ENCODE measurements at places on chromosomes 5 and 9.
A peak's percentile ranks its signal among the peaks of the same experiment; 100 is the strongest.

GRCh38 chr9:94772639-94773303, 46.3 kb downstream of the AOPEP start:
- DNase-seq = peak; percentile 90

DNA sequence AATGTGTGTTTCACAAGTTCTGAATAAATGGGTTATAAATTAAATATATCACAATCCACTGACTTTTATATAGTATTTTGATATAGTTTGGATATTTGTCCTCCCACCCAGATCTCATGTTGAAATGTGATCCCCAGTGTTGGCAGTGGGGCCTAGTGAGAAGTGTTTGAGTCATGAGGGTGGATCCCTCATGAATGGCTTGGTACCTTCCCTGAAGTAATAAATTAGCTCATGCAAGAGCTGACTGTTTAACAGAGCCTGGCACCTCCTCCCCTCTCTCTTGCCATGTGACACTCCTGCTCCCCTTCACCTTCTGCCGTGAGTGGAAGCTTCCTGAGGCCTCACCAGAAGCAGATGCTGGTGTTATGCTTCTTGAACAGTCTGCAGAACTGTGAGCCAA, 127.9 kb upstream of the PALM2AKAP2 start:
- no peak for DNase-seq

GRCh38 chr5:1555808-1556731, 32.3 kb upstream of the LPCAT1 start:
- no peak for DNase-seq

- DNase-seq = no peak
These were observed 20.2 kb downstream of the EXD3 start for GRCh38 chr9:137402746-137403145.

- DNase-seq = no peak
These were observed 178.3 kb downstream of the DEPDC1B start for GRCh38 chr5:60521376-60522291.

- no peak for DNase-seq
These were observed 65.7 kb upstream of the C6 start for GRCh38 chr5:41279040-41279439.

DNA sequence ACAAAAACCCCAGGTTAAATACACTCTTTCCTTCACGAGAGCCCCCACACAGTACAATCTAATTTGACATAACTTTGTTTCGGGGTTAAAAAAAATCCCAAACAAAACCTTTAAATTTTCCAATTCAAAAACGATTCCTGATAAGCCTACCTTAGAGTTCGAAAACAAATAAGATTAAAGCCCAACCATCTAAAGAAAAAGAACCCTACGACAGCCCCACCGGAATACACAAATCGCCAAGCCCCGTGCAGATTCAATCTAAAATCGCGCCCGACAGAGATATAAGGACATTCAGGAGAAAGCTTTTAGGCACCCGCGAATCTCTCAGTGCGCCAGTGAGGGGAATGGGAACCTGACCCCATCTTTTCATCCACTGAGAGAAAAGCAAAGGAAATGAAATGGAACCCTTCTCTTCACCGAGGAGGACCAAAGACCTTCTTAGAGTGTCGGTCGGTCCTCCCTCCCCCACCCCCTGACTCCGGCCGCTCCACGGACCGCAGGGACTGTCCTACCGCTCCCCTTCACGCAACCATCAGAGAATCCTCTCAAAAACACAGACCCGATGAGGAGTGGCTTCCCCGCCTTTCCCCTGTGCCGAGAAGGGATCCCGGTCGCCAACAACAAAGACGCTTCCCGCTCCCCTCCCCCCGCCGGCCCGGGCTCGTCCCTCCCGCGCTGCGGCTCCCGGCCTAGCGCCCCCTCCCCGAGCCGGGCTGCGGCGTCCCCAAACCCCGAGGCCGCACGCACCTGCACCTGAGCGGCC, 925 bp downstream of the ABHD17B start:
- DNase-seq = peak; percentile 49

- DNase-seq = peak; percentile 63
These were observed 520 bp downstream of the PCDH12 start for GRCh38 chr5:141957367-141957996.

DNA sequence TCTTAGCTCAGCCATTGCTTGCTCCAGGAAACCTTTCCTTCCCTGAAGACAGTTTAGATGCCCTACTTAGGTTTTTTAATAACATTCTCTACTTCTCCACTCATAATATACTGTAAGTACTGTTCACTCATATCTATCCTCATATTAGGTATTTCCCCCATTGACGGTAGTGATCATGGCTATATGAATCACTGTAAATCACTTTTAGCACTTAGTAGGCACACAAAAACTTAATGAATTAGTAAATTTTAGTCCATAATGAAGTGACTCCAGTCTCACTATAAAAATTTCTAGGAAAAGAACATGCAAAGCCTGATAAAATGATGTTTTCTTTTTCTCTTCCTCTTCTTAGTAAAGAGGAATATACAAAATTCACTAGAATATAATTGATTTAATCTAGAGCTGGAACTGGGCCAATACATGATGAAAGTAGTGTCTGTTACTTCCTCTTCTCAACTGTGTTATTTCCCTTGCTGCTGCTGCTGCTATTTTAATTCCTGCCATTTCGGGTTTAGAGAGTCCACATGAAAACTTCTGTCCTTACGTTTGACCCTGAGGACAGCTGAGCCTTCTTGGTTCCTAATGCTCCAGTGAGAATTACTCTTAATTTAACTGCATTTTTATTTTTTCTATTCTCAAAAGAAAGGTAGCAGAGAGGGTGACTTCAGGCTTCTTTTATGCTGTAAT, 73.5 kb downstream of the LNPEP start:
- no peak for DNase-seq

GRCh38 chr5:58675341-58675740, 92.5 kb downstream of the RAB3C start:
- DNase-seq = no peak

DNA sequence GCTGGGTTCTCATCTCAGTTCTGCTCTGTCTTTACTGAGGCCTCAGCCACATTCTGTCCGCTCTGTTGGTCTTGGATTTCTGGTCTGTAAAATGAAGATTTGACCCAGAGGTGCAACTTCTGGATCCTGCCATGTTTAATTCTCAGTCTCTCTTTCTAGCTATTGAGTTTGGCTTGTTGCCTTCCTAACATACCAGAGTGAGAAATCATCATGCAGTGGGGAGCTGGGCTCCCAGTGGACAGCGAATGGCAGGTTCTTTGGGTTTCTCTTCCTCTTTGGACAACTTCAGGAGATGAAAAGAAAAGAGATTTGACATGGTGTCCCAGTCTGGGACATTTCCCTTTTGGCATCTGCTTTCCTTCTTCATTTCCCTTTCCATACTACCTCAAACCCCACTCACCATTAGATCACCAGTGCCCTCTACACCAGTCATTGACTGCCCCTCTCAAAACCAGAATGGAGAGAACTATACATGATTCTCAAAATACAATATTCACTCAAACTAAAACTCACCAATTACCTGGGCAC, 334.7 kb downstream of the ACTL7B start:
- no peak for DNase-seq

DNA sequence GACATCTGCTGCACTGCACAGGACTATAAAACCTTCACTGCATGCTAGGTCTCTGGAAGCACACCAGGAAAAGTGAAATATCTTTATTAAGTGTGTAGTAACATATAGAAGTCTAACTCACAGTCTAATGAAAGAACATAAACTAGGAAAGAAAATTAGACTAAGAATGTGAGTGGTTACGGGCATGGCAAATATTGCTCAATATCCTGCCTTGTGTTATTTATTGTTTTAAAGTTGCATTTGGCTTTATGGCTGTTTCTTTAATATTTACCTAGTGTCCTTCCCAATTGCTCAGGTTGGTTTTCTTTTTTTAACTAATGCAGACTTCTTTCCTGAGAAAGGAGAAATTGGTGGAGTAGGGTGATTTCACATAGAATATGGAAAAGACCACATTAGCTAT, 342.4 kb downstream of the KIAA0825 start:
- no peak for DNase-seq

- no peak for DNase-seq
These were observed 35.7 kb downstream of the SEMA4D start for GRCh38 chr9:89462199-89462598.

GRCh38 chr5:14357851-14358250, 214.7 kb downstream of the TRIO start:
- DNase-seq = peak; percentile 60

DNA sequence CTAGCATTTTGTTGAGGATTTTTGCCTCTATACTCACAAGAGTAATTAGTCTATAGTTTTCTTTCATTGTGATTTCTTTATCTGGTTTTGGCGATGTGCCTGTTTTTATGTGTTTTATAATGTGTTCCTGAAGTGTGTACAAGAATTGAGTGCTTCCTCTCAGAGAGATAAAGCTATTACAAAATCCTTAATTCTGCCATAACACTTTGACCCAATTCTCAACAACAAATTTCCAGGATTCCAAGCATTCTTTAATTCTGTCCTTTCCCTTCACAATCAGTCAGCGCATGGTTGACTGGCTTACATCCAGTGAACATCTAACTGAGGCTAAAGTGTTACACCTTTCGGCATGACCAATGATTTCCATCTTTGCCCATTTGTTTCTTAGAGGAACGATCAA, 282.9 kb upstream of the MVB12B start:
- no peak for DNase-seq

GRCh38 chr9:124251204-124251603, 6.5 kb upstream of the NEK6 start:
- DNase-seq = no peak

GRCh38 chr5:99187611-99188010, 258.8 kb upstream of the CHD1 start:
- peak; percentile 0 for DNase-seq

DNA sequence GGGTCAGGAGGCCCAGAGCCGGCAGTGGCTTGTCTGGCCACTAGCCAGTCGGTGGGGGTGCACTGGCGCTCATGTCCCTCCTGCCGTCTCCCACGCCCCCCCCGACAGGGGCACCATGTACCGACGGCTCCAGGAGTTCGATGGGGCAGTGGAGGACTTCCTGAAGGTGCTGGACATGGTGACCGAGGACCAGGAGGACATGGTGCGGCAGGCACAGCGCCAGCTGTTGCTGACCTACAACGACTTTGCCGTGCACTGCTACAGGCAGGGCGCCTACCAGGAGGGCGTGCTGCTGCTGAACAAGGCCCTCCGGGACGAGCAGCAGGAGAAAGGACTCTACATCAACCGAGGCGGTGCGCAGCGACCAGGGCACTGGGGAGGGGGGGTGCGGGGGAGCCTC, 8.1 kb downstream of the TTC16 start:
- no peak for DNase-seq

DNA sequence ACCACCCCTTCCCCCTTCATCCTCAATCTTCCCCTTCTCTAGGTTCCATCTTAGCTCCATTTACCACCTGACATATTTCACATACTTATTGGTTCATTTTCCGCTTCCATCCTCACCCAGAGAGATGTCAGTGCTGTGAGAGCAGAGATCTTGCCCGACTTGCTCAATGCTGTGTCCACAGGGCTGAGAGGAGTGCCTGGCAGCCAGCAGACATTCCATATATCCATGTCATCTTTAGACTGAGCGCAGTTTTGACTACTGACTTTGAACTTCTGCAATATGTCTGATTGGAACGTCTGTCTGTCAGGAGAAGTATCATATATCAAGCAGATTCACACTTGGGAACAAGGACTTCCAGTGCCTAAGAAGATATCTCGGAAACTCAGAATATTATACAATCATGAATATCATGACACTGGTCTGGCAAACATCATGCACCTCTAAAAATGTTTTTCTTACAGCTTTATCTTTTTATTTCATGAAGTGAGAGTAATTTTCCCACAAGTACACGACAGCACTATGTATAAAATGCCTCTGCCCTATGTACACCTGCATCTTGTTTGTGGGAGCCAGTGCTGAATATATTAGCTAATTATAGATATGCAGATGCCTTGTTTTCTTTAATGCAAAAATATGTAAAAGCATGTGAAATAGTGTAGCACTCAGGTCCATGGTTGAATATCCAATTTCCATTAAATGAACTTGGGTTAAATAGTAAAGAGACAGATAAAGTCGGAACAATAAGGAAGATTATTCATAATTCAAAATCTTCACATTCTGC, 454.0 kb upstream of the DAP start:
- no peak for DNase-seq

DNA sequence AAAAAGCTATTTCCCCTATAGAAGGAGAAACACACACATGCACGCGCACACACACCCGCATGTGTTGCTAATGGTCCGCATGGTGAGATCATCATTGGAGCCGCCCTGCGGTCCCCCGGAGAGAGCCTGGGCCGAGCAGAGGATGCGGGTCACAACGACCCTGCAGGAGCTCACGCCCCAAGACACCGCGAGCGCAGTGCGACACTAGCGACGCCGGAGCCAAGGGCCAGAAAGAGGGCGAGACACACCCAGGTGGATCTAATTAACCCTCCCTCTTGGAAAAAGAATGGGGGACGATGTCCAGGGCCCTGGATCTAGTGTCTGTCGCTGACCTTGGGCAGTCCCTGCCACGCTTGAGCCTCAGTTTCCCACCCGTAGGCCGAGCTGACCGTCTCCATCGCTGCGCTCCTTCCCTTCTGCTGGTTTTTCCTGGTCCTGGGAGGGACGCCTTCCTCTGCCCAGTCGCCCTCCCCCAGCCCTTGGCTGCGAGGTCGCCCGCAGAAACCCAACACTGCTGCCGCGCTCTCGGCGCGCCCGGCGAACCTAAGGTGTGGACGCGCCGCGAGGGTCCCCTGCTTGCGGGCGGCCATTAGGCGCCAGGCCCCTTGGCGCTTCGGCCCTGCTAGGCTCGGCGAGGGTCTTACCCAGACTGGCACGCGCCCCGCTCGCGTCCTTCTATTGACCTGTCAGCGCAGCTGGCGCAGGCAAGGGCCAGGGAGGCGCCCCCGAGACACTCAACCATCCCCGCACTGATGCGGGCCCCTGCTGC, 47.5 kb upstream of the RNF20 start:
- peak; percentile 78 for DNase-seq

GRCh38 chr9:127763918-127764384, 14.5 kb downstream of the SH2D3C start:
- no peak for DNase-seq

DNA sequence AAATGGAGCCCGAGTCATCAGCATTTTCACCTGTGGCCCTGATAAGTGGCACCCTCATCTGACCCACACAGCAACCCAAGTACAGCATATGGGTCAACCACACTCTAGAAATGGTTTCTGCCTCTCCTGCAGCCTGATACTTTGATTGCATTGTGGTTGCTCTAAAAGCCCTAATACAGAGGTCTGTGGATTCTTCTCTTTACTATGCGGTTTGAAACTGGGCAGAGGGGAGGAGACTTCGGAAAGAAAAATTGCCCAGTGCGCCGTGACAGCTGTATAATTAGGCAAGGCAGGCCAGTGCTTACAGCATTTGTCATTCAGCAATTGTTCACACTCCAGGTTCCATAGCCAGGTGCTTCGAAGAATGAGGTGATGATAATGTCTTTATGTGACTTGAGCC, 361.0 kb downstream of the NFIB start:
- DNase-seq = peak; percentile 89

- DNase-seq = no peak
These were observed 87.0 kb upstream of the TLE1 start for GRCh38 chr9:81776390-81776789.

- DNase-seq = no peak
These were observed 614.2 kb upstream of the CLINT1 start for GRCh38 chr5:158473016-158473635.

- DNase-seq = peak; percentile 32
These were observed 48.5 kb upstream of the ZNF354A start for GRCh38 chr5:178778919-178779318.
